ENCODE measurements at places on chromosomes 5 and 9.

GRCh38 chr9:126157826-126158587 is 168.6 kb upstream of the MVB12B start:
- no peak for DNase-seq

DNA sequence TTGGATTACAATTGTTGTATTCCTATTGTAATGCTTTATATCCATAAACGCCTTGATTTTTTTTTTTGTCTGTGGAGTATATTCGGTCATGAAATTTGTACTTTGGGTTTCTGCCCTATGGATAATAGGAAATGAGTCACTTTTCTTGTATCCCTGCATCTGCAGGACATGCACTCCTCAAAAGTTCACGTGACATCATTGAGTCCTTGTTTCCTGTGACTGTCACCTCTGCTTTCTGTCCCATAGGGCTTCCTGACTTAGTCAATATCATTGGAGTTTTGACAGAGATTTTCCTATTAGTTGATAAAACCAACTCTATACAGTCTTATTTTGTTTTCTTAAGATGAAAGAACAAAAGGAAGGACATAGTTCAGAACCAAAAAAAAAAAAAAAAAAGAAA is 356.3 kb downstream of the MAT2B start:
- DNase-seq, result no peak

GRCh38 chr5:17249029-17249634 is 31.7 kb downstream of the BASP1 start:
- DNase-seq, result no peak

GRCh38 chr5:116626272-116626723 is 51.7 kb upstream of the SEMA6A start:
- DNase-seq, result peak; percentile 92

GRCh38 chr5:43638107-43638506 is 35.1 kb downstream of the NNT start:
- DNase-seq, result no peak

GRCh38 chr5:166346726-166347374 is 1944.6 kb upstream of the WWC1 start:
- no peak for DNase-seq

DNA sequence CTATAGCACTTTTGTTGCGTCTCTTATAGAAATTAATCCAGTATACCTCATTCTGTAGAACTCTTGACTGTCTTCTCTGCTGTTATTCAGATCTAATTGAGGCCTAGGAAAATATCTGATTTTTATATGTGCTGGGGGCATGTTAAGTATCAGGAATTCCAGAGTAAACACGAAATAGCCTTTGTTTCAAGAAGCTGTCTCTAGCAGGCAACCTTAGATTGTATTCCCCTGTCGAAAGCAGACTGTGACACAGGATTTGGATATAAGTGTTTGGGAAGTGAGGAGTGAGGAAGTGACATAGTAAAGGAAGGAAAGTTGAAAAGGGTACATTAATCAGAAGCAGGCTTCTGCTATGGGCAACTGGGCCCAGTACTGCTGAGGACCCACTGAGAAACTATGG is 72.1 kb upstream of the RASA1 start:
- DNase-seq, result no peak

GRCh38 chr9:127417131-127418036 is 6.8 kb upstream of the ZNF79 start:
- DNase-seq, result no peak

GRCh38 chr5:140965905-140966292 is 377 bp upstream of the PCDHAC2 start:
- DNase-seq, result no peak

DNA sequence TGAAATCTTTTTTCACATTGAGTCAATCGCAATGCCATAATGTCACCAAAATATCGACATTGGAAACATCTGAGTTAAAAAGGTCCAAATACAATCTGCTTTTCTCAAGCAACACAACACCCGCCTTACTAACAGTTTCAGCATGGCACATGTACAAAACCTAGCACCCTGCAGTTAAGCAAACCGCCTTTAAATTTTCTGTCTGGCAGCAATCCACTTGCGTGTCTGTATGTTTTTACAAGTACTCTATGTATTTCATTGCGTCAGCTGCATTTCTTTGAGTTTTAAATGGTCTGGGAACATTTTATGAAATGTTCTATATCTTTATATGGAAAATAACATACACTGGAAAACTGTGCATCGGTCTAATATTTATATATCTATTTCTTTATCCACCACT is 134.6 kb downstream of the DENND1A start:
- no peak for DNase-seq

DNA sequence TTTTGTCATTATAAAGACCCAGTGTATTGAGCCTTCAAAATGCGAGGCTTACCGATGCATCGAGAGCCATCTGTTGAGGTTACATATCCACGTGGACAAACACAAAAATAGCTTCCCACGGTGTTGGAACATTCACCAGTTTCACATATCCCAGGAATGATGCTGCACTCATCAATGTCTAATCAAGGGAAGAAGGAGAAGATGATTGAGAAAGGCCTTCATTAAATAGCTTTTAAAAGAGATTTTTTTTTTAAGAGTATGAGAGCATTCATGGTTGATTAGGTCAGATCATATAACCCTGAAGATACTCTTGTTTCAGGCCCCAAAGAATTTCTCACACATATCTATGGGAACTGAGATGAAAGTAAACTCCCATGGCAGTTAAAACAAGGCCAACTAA is 129.4 kb downstream of the FBN2 start:
- DNase-seq, result no peak

DNA sequence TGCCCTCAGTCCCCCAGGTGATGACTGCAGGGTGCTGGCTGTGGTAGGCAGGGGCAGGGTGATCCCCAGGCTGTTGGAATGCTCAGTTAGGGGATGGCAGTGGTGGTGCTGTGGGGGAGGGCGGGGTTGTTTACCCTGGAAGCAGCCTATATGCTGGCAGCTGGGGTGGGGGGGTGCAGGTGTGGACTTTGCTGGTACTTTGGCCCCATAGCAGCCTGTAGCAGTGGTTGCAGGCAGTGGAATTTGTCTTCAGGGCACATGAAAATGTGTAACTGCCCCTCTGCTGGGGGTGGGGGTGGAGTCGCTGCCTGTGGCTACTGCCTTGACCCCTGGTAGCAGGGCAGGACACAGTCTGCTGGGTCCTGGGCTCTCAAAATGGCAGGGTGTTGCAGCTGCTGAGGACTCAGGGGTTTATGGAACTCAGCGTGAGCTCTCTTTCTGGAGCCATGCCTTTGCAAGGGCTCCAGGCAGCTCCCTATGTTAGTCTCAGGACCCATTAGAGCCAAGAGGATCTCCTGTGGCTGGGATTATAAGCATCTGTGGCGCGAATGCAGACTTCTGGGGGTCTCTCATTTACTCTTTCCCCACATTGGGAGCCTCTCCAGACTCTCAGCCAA is 65.0 kb downstream of the RMI1 start:
- DNase-seq, result no peak

- no peak for DNase-seq
Observed at GRCh38 chr5:33260098-33260497, 180.7 kb upstream of the TARS1 start.

DNA sequence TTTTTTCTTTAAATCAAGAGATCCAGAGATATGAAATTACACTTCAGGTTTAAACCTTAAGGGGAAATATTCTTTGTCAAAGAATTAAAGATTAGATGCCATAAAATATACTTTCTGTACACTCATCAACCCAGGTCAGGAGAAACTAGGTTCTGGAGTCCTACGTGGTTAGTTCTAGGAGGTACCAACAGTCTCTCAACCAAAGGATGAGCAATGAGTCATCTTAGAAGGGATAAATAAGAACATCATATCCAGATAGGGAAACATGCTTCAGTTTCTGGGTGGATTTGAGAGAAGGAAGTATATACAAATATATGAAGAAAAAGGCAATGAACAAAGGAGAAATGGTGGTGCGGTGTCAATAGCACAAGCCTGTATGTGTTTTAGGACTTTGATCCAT is 98.2 kb downstream of the CSNK1G3 start:
- no peak for DNase-seq

- no peak for DNase-seq
Observed at GRCh38 chr9:18799428-18799827, 233.6 kb downstream of the SAXO1 start.

- peak; percentile 69 for DNase-seq
Observed at GRCh38 chr5:80408484-80409366, 861 bp downstream of the ZFYVE16 start.

DNA sequence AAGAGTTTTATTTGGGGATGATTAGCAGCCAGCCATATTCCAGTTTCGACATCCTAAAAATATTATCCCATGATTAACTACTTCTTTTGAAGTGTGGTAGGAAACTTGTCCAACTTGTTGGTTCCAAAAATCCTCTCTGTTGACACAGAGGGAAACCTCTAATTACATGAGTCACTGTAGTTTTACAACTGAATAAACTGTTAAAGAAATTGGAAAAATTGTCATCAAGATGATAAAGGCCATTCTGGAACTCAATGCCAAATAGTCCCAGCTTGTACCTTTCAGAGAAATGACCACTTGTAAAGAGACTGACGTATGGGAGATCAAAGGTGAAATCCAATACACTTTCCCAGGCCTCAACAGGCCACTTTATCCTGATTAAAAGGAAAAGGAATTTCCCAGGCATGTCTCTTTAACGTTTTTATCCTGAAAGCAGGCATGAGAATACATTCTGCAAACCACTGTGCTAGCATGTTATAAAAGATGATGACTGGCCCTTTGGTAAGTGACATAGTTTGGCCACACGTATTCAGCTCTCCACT is 261.6 kb downstream of the GLIS3 start:
- DNase-seq, result no peak

GRCh38 chr5:17157916-17158529 is 59.4 kb upstream of the BASP1 start:
- no peak for DNase-seq

DNA sequence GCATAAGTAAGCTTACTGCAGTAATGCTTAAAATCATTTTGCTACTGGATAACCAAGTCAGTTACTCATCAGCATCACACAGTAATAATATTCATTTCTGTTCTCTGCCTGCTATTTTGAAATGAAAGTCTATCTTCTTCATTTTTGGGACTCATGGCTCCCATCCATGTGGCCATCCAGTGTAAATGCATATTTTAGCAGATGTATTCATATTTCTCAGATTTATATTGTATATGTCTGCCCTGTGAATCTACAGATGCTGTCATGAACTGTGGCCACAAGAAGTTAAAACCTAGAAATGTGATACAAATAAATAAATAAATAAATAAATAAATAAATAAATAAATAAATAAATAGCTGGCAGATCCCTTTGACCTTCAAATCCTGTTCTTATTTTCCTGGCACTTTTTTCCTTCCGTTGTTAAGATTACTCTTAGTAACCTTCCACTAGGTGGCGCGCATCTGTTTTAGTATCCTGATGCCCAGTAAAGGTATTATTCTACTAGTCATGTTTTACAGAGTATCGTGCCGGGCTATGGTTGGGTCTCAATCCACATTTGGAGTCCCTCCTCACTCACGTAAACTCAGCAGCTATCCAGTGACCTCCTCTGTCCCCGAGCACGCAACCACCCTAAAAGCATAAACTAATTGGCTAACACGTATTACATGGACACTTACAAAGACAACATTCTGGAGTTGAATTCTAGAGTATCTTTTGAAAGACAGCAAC is 79.2 kb upstream of the IL7R start:
- peak; percentile 64 for DNase-seq

DNA sequence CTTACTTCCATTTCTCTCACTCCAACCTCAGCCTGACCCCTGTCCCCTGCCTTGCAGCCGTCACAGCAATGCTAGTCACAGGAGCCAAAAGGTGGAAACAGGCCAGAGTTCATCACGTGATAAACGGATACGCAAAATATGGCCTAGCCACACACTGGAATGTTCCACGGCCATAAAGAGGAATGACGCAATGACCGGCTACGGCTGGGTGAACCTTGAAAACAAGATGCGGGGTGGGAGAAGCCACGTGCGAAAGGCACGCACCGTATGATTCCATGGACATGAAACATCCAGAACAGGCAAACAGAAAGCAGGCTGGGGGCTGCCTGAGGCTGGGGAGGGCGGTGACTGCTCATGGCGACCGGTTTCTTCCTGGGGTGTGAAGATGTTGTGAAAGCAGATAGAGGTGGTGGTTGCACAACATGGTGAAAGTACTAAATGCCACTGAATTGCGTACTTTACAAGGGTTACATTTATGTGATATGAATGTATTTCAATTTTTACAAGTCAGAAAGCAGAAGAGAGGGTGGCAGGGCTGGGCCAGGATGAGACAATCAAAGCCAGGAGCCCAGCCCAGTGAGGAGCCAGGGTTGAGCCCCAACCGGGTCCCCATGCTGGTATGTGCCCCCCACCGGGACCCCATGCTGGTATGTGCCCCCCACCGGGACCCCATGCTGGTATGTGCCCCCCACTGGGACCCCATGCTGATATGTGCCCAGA is 117.8 kb upstream of the SARDH start:
- no peak for DNase-seq

DNA sequence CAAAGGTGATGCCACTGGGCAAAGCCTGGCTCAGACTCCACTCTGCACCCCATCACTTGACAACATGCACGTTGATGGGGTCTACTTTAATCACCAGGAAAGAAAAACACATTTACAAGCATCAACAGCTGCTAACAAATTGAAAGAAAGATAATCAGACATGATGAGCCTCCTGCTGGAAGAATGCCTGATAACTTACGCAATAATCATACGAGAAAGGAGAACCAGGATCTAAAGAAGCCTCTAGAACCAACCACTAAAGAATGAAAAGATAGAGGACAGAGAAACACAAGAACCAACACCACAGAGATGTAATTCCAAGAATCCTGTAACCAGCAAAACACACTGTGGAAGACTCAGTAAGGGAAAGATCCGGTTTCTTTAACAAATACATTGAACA is 120.3 kb upstream of the ICE1 start:
- no peak for DNase-seq

GRCh38 chr5:44935262-44935661 is 126.5 kb downstream of the MRPS30 start:
- no peak for DNase-seq

- DNase-seq, result no peak
Observed at GRCh38 chr9:34550681-34551270, 28.0 kb upstream of the ENHO start.

DNA sequence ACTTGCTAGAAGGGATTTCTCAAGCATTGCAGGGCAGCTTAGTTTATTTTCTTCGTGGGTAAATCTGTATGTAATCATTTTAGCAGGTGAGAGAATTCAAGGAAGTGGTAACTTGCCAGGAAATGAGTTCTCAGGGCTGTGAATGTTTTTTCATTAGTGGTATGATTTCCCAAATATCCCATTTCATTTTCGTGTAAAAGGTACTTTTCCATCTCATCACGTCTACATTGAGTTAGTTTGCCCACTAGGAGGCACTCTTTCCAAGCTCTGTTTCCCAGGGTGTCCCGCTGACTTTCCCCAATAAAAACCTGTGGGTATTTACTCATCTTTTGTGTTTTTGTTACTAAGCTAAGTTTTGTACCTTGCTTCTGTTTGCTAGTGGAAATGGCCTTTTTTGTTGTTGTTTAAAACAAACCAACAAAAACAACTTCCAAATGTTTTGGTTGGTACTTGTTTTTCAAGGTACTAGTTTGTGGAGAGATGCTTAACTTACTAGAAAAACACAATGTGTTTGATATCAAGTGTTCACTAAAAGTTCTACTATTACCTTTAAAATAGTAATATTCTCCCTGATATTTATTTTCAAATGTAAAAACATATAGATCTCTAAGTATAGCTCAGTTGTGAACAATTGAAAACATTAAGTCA is 373.6 kb downstream of the ADGRV1 start:
- peak; percentile 72 for DNase-seq

GRCh38 chr5:150103678-150104549 is 17.6 kb upstream of the CSF1R start:
- DNase-seq, result no peak
